ENCODE measurements at places on chromosomes 3 and 15.

DNA sequence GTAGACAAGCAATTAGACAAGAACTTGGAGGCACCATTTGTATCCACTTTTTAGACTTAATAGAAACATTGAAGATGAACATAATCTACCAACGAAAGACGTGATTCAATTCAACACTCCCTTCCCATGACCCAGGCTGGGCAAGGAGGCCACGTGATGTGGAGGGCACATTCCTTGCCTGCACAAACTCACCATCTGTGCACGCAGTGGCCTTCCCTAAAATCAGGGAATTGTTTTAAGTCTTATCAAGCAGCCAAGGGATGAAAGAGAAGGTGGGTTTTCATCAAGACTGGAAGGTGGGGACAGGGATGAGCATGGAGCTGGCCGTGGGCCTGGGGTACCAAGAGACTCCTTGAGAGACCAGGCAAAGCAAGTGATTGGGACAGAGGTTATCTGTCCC lies 13.5 kb downstream of the STARD5 start:
- no peak for DNase-seq

GRCh38 chr3:1456781-1457311 lies 364.0 kb downstream of the CNTN6 start:
- no peak for DNase-seq

DNA sequence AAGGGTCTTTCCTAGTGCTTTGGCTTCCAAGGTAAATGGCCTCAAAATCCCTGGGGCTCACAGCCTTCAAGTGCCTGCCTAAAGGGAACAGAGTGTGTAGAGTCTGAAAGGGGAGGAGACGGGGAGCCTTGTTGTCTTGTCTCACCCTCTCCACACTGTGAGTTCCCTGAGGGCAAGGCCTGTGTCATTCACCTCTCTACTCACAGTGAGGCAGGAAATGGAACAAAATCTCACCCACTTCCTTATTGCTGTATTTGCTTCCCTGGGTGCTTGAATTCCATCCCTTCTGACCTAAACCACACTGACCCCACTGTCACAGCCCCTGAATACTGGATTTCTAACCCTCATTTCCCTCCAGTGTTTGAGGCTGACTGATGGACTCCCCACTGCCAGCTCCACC lies 197.5 kb downstream of the EPHB1 start:
- DNase-seq, result no peak

DNA sequence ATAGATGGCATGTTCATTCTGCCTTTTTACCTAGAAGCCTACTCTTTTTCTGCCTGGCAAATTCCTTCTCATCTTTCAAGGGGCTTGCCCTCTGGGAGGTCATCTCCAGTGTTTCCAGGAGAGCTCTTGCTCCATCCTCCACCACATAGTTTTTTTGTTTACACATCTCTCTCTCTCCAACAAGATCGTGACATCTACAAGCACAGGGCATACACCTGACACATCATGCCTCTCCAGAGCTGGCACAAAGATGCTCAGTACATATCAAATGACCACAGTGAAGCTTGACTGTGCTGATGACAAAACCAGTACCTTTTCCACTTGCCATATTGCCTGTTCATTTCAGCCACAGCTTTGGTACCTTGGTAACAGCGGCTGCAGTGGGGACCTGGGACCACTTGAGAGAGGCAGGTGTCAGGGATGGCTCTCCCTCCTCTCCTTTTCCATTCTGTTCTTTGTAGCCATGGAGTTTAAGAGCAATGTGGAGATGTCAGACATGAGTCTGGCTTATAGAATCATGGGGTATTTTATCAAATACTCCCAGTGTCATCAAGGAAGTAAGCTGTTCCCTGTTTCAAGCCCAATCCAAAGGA lies 15.4 kb downstream of the ALPK3 start:
- no peak for DNase-seq

GRCh38 chr3:79383402-79384012 lies 384.3 kb downstream of the ROBO1 start:
- no peak for DNase-seq

DNA sequence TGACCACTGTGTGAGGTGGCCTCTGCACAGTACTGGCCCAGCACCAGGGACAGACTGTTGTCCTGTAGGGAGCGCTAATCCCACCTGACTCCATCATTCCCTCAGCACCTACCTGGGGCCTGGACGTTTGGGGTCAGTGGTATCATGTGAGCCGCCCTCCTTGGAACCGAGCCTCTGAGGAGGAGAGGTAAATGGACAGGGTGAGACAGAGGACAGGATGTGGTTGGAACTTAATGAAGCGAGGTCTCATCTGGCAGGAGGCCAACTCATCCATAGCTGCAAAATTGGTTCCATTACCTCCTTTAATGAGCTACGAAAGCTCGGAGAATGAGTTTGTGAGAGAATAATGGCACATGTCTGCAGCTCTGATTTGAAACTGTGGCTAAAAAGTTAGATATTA lies 13.9 kb downstream of the MAPKAPK3 start:
- no peak for DNase-seq

- no peak for DNase-seq
Observed at GRCh38 chr3:107629566-107629965, 106.8 kb downstream of the BBX start.

GRCh38 chr3:46833346-46834300 lies 29.6 kb downstream of the MYL3 start:
- no peak for DNase-seq

DNA sequence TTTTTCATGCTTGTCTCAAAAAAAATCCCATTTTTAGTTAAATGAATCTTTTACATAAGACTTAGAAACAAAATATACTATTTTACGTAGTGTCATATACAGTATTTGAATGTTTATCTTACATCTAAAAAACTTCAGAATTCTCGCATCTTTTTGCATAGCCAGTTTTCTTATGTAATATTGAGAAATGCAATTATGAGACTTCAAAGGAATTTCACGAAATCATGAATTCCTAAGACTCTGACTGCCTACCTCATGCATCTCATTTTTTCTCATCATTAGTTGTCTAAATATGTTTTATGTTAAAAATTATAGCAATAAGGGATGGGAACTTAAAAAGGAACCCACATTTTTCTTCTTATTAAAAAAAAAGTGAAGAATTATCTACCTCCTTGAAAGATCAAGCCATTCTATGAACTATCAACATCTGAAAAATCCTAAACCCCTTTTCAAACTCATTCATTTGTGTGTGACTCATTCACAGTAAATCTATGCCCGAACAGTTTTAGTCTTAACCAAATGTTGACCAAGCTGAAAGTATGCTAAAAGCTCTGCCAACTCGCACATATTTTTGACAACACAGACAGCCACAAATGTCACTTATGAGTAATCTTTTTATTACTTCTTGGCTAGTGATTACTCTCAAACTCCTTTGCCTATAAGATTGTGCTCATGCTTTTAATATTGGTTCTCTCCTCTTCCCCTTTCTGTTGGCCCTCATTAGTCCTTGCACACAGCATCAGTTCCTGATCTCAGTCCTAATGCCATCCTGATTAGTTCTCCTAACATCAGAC lies 115.9 kb downstream of the DCLK3 start:
- DNase-seq, result no peak

DNA sequence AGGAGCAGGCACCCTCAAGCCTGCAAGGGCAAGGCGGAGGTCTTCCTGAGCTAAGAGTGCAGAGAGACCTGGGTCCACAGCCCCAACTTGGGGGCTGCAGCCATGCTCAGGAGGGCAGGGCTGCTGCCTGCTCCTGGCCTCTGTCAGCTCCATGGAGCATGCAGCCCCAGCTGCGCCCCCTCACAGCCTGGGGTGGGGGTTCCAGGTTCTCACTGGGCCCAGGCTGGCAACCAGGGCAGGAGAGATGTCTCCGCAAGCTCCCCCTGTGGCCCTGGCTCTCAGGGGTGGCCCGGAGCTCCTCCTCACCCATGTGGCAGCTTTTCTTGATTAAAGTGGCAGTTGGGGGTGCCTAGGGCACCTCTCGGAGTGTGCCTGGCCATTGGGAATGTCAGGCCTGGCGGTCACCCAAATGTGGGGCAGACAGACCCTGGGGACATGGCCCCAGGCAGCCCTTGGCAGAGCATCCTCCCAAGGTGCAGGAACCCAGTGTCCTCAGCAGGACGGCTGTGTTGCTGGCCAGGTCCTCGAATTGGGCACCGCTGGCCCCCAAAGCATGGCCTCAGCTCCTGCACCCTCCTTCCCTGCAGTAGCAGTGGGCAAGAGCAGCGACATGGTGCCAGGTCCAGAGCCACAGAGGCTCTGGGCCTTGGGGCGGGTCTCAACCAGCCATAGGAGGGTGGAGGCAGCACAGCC lies 210.1 kb upstream of the MLF1 start:
- no peak for DNase-seq

GRCh38 chr15:87477737-87478686 lies 778.5 kb downstream of the NTRK3 start:
- DNase-seq, result no peak

GRCh38 chr3:28243424-28244106 lies 2.1 kb downstream of the CMC1 start:
- peak; percentile 37 for DNase-seq

- no peak for DNase-seq
Observed at GRCh38 chr3:123080864-123081562, 14.2 kb downstream of the PDIA5 start.

DNA sequence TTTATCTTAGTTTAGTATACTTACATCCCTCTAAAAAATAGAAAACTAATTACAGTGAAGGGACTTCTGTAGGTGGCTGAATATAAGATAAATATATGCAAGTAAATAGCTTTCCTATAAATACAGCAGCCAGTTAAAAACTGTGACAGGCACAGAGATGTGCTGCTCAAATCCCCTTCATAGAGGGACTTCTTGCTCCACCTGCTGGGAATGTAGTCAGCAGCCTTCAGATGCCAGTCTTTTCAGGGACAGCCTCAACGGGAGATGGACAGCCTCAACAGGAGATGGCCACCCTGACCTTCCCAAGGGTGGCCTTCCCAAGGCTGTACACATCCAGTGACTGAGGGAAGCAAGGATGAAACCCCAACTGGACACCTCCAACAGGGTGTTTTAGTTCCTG lies 15.7 kb upstream of the PRR23E start:
- no peak for DNase-seq

DNA sequence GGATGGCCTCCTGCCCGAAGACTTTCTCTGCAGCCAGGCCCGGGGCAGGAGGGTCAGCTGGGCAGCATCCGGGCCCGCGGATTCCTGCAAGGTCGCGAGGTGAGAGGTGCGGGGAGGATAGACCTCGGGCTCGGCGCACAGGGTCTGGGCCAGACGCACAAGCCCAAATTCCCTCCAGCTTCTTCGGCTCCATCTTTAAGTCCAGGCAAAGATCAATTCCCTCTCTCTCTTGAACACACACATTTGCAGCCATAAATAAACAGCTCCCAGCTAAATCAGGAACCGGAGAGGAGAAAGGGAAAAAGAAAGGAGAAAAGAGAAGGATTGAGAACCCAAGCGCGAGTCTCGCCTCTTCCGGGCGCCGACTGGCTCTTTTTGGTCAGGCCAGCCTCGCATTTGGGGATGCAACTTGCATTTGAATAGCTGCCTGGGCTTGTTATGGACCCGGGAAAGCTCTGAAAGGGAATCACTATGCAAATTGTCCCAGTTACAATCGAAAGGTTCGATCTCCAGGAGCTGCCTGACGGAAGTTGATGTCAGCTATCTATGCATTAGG lies 14.5 kb upstream of the ONECUT1 start:
- DNase-seq, result no peak

DNA sequence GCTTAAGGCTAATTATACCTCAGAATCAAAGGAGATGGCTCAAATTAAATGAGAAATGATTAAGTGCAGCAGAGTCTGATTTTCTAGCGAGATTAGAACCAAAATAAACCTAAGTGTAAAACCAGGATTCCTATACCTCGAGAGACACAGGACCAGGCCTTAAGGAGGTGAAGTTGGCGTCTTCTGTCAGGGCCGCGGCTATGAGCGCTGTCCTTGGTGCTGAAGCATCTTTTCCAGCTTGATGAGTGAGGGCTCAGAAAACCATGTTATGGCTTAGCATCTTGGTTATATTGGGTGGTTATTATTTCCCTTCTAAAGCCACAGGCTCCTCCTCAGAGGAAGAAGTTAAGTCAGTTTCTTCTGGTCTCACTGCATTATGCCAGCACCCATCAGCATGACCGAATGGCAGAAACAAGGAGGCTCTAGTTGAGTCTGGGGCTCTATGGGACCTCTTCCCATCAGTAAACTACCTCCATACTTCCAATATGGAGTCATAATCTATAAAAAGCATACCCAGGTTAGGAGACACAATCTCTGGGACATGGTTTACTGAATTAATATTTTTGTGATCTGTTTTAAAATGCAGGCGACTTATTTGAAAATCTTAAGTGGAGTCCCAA lies 120.1 kb upstream of the NMNAT3 start:
- DNase-seq, result no peak

- DNase-seq, result peak; percentile 68
Observed at GRCh38 chr3:105806359-105806758, 62.5 kb downstream of the CBLB start.

DNA sequence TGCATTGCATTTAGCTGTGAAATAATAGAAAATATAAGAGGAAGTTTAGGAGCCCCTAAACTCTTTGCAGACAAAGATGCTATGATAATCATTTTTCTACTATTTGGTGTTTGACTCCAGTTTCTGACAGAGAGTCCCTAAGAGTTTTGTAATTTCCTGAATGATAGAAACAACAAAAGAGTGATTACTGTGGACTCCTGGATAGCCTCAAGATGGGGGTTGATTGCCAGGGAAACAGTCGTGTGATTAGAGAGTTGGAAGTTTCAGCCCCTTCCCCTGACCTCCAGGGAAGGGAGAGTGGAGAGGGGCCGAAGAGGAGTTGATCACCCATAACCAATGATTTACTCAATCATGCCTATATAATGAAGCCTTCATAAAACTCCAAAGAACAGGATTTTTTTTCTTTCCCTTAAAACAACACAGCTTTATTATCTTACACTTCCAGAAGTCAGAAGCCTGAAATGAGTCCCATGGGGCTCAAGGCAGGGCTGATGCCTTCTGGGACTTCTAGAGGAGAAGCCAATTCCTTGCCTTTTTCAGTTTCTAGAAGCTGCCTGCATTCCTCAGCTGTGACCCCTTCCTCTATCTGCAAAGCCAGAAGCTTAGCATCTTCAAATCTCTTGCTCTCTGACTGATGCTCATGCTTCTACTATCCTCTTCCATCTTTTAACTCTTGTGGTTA lies 292.3 kb upstream of the ZPLD1 start:
- no peak for DNase-seq

GRCh38 chr3:94303897-94304296 lies 241.0 kb downstream of the NSUN3 start:
- DNase-seq, result no peak

DNA sequence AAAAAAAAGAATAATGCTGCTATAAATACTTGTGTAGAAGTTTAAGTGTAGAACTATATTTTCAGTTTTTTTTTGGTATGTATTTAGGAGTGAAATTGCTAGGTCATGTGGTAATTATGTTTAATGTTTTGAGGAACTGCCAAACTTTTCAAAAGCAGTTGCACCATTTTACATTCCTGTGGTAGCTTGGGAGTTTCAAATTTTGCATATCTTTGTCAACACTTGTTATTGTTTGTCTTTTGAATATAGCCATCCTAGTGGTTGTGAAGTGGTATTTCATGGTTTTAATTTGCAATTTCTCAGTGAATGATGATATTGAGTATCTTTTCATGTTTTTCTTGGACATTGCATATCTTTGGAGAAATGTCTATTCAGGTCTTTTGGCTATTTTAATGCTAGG lies 30.4 kb downstream of the SKIL start:
- no peak for DNase-seq

Data from CD4-positive, alpha-beta T cell treated with Interleukin-12 subunit alpha and Interleukin-12 subunit beta, for 1 hour (primary cell).